Right ventricle myocardium inferior (tissue), 1 donor: ENCODE measurements at places on chromosomes 11 and 22.

DNA sequence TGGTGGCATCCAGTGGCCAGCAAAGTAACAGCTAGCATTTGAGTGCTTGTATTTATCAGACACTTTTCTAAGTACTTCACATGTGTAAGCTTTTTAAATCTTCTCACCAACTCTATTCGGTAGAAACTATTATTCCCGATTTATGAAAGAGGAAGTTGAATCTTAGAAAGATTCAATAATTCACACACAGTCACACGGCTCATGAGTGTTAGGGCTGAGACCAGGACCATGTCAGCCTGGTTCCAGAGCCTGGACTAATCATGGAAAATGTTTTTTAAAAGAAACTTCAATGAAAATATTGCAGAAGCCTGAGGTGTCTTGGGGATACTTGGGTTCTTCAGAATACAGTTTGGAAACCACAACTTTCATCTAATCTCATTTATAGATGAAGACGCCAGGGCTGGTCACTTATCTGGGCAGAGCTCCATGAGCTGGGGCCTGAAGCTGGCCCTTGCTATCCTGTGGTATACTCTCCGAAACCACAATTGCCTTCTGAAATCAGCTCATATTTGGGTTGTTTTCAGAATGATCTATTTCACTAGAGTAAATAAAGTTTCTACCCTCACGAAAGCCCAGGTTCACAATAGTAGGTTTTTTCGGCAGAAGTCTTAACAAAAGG lies 4.3 kb upstream of the CRTAM start:
- no peak for DNase-seq

DNA sequence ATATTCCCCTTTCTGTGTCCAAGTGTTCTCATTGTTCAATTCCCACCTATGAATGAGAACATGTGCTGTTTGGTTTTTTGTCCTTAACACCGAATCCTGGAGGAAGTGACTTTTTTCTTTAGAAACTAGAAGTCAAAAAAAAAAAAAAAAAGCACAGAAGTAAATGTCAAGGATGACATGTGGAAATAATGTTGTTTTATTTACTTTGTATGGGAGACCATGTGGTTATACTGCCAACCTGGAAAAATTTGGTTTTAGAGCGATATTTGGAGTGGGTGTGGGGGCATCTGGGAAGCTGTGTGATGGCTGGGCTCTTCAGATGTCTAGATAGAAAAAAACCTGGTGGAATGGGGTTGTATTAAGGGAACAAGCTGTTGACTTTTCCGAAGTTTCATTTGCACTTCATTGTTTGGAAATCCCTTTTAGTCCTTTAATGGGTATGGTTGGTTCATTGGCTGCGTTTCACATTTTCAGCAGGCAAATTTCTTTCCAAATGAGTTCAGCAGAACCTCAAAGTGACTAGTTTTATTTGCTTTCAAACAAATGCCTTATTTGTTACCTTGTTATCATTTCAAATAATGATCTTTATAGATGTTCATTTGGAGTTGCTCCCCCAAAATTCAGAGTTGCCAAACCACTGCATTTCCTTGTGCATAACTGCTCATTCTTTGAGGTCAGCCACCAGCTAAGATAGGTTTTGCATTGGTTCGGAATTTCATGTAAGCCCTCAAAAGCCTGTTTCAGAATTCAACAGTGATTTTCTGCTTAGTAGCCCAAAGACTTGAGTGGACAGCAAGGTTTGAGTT lies 508.2 kb downstream of the METTL15 start:
- DNase-seq = no peak

DNA sequence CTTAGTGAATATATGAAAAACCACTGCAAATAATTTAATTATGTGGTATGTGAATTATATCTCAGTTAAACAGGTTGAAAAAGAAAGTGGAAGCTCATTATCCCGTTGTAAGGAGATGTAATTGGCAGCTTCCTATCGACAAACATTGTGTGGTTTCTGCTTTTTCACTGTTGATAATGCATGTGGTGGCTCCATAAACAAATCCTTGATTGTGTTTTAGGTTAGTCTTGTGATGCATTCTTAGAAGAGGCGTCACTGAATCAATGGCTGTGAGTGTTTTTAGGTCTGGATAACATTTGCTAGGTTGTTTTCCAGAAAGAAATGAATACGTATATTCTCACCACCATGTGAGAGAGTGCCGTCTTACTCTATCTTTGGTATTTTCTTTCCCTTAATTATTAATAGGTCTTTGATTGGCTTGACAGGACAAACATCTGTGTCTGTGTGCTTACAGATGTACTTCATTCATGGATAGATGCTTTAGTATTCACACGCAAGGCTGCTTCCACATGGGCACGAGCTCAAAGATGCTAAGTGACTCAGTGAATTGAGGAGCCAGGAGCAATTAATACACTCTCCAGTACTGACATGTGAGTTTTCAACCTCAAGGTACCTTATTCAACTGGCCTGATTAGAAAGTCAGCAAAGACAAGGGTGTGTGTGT lies 166.7 kb downstream of the TBC1D22A start:
- DNase-seq = no peak

DNA sequence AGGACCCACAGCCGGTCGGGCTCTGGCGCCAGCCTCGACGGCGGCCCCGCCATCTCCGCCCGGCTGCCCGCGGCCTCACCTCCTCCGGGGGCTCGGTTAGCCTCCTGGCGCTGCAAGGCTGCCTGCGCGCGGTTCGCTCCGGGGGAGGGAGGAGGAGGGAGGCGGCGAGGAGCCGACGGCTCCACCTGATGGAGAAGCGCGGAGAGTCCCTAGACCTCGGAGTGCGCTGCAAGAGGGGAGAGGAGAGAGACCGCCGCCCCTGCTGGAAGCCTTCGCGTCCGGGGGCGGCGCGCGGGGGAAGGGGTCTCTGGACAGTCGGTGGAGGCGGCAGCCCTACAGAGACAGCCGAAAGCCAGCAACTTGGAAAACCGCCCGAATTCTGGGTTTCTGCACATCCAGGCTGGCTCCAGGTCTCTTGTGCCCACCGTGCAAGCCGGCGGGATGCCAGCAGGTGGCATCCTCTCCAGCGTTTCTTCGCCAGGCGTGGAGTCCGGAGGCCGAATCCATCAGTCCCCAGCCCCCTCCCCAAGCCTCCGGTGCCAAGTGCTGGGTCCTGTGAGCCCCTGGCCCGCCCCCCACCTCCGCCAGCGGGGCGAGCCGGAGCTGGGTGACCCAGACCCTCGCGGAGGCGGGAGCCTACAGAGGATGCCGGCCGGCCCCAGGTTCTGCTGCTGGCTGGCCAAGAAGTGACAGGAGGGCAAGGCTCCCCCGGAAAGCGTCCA lies 2.9 kb upstream of the KIRREL3 start:
- DNase-seq = no peak

DNA sequence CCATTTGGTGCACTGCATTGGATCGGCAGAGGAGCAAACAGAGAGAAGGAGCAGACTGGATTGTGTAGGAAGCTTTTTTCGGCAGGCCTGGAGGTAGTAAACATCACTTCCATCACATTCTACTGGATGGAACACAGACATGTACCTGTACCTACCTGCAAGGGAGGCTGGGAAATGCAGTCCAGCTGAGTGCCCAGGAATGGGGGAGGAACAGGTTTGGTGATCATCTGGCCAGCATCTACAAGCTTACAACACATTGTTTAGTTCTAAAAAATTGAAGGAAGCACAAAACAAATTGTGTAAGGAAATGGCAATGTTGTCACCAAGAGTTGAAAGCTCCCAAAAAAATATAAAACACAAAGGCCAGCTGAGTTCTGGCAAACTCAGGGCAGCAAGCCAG lies 19.1 kb downstream of the SMIM38 start:
- DNase-seq = no peak

DNA sequence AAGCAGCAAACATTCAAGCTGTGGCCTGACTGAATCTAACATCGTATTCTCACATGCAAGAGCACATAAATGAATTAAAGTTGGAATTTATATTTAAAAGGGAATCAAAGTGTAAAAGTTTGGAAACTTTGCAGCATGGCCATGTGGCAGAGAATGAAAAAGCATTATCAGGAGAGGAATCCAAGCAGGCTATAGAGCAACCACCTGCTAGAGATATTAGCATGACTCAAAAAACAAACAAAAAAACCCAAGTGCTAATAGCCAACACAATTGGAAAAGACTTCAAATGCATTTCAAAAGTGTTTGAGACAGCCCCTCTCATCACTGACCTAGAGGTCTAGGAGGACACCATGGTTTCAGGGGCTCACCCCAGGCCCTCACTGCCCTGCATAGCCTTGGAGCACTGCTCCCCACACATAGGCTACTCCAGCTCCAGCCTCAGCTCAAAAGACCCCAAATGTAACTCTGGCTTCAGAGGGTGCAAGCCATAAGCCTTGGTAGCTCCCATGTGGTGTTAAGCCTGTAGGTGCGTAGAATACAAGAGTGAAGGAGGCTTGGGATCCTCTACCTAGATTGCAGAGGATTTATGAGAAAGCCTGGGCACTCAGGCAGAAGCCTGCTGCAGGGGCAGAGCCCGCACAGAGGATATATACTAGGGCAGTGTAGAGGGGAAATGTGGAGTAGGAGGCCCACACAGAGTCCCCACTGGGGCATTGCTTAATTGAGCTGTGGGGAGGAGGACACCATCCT lies 1.7 kb upstream of the KRTAP5-7 start:
- DNase-seq = no peak

DNA sequence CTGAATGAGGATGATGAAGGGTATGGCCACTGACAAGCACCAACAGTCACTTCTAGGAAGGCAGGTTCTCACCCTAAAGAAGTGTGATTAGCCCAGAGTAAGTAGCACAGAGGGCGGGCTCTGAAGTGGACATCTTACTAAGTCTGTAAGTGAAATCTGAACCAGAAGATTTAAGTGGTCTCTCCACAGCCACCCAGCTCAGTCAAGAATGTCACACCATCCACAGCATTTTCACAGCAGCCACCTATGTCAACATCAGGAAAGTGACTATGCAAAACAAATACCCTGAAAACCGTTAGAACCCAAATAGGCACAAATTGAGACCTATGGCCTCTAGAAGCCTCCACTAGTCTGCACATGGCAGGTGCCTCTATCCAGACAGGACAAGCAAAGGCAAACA lies 23.0 kb upstream of the STK33 start:
- DNase-seq = no peak
